ENCODE measurements at places on chromosomes 4 and X. TPM values are rescaled to one million over a fixed set of nuclear protein-coding genes. Genes with fewer than 3 reads are reported as not detected.

CTAG1A gene
- total RNA-seq = not detected

TSC22D3 gene
- total RNA-seq = 18.7 TPM

AGTR2 gene
- total RNA-seq = not detected

GSX2 gene
- not detected for total RNA-seq

MID1IP1 gene
- 75.6 TPM for total RNA-seq

CT45A5 gene
- total RNA-seq = not detected

- DNase-seq = no peak
Observed at GRCh38 chr4:90786602-90787001, 659.4 kb downstream of the CCSER1 start.

- DNase-seq = peak; percentile 36
Observed at GRCh38 chr4:142203505-142203904, 567.1 kb downstream of the IL15 start.

- DNase-seq = no peak
Observed at GRCh38 chrX:138487866-138488265, 223.7 kb downstream of the FGF13 start.

GRCh38 chr4:162056990-162057389 is 106.8 kb downstream of the FSTL5 start:
- DNase-seq = no peak

- DNase-seq = no peak
Observed at GRCh38 chr4:18398661-18399060, 377.1 kb upstream of the LCORL start.

GRCh38 chr4:69057620-69058409 is 38.5 kb upstream of the UGT2B7 start:
- DNase-seq = no peak

DNA sequence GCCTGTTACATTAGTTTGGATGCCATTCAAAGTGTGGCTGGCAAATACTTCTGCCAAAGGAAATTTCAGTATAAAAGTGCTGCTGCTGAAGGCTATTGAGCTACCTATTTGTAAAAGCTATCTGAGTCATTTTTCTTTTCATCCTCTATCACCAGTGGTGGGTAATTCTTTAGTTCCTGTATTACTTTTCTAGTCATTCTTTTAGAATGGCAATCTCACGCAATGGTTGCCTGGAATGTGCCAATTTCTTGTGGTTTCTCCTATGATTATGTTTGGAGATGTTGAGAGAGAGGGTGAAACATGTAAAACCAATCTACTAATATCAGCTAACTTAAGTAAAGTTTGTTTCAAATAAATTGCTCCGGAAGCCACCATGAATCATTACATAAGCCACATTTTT is 685.0 kb downstream of the RAPGEF2 start:
- no peak for DNase-seq

DNA sequence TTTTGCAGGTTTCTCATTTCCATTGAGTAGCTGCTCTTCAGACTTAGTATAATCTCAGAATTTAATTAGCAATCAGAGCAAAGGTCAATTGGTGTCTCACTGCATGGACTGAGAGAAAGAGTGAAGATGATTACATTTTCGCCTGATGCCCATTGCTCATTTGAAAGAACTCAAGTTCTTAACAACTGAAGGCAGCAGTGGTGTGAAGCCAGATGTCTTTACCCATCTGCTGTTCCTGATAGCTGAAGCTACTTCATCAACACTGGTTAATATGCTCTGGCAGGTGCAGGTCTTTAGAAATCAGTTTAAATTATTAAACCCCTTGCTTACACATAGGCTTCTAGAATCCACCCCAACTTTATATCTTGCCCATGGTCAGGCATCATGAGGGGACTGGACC is 64.5 kb upstream of the FRAS1 start:
- no peak for DNase-seq

DNA sequence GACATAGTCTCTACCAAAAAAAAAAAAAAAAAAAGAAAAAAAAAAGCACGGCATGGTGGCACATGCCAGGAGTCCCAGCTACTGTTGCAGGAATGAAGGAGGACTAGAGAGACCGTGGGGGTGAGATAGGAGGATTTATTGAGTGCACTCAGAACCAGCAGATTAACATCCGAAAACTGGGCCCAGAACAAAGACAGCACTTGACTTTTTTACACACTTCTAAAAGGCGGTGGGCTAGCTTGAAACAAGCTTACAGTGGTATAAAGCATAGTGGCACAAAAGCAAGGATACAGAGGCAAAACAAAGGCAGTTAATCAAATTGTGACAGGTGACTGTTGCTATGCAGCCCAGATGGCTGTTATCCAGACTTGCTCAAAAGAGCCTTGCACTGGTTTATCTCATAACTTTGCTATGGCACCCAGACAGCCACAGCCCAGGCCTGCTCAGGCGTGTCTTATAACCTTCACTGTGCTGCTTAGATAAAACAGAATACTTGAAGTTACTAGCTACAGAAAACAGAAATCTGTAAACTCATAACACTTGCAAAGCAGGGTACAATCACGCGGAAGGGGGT is 9.9 kb upstream of the PI4K2B start:
- no peak for DNase-seq

Measured in epithelial cell of proximal tubule (primary cell).